CD4-positive, alpha-beta T cell treated with Interleukin-21 for 1 hour (primary cell): ENCODE measurements at places on chromosomes 1 and 21.

GRCh38 chr1:59638231-59638711, 176.5 kb upstream of the HOOK1 start:
- no peak for DNase-seq

GRCh38 chr1:47769983-47770382, 227.2 kb downstream of the TRABD2B start:
- no peak for DNase-seq

- no peak for DNase-seq
Measured at GRCh38 chr1:207115269-207115668, 11.2 kb downstream of the C4BPA start.

DNA sequence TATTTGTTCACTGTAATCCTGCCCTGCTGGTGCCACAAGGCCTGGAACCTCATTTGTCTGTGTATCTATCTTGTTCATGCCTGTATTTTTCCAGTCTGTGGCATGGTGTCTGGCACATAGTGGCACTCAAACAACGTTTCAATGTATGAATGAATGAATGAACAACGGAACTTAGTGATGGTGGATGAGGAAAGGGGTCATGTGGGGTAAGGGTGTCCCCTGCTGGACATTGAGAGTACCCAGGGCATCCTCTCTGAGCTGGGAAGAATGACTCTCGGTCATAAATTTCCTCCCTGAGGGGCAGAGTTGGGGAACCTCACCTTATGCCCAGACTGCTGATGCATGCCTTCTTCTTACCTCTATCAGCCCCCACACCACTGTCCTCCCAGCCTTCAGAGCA, 18.9 kb upstream of the ZNF683 start:
- DNase-seq: peak; percentile 72

- DNase-seq: no peak
Measured at GRCh38 chr1:31027693-31028526, 37.6 kb downstream of the PUM1 start.

DNA sequence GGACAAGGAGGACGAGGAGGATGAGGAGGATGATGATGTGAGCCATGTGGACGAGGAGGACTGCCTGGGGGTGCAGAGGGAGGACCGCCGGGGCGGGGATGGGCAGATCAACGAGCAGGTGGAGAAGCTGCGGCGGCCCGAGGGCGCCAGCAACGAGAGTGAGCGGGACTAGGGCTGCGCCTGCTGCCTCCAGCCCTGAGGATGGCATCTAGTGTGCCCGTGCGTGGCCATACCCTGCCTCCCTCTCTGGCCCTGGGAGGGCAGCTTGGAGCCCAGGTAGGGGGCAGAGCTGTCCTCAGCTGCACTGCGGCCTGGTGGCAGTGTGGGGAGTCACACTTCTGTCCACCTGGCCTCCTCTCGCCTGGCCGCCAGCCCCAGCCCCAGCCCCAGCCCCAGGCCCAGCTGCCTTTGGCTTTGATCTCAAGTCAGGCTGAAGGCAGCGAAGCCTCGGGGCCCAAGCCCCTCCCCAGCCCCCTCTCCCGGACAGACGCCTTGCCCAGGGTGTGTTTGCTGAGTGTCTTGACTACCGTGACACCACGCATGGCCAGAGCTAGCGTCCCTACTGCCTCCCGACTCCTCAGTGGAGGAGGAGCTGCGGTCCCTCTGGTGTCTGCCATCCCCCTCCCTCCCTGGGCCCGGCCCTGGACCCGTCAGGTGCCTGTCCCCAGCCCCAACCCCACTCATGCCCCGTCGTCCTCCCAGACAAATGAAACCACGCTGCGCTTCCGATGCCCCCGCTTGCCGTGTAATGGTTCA, 155.2 kb downstream of the PEX14 start:
- no peak for DNase-seq

- no peak for DNase-seq
Measured at GRCh38 chr21:37528150-37528937, 161.8 kb downstream of the DYRK1A start.

GRCh38 chr21:33212159-33212851, 17.4 kb upstream of the IFNAR2 start:
- no peak for DNase-seq

DNA sequence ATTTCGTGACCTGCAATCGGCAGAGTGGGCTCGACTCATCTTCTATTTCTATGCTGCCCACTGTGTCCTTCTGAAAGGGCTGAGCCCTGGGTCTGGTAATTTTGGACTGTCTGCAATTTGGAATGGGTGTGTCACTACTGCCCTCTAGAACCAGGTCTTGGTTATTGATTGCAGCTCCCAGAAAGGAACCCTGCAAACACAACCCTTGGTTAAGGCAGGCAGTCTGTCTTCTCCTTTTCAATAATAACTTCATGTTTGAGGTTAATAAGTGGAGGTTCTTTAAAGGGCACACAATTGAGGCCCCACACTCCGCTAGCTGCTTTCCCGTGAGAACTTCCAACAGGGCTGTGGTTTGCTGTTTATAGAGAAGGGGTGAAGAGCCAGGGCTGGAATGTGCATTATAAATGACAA, 79.9 kb upstream of the LYST start:
- peak; percentile 30 for DNase-seq

DNA sequence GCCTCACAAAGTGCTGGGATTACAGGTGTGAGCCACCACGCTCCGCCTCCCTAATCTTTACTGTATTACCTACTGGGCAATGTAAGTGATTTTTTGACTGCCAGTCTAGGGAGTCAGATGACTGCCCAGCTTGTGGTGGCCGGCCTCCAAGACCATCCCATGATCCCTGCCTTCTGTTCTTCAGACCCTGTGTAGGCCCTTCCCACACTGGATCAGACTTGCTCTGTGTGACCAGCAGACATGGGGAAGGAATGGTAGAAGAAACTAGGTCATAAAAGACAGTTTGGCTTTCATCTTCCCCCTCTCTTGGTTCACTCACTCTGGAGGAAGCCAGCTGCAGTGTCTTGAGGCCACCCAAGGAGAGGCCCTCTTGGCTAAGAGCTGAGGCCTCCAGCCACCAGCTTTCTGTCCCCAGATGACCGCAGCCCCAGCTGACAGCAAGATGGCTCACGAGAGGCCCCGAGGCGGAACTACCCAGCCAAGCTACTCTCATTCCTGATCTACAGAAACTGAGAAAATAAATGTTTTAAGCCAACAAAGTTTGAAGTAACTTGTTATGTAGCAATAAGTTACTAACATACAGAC, 14.5 kb upstream of the CBR3 start:
- no peak for DNase-seq

GRCh38 chr1:110870721-110871388, 2.1 kb upstream of the CD53 start:
- DNase-seq: no peak

DNA sequence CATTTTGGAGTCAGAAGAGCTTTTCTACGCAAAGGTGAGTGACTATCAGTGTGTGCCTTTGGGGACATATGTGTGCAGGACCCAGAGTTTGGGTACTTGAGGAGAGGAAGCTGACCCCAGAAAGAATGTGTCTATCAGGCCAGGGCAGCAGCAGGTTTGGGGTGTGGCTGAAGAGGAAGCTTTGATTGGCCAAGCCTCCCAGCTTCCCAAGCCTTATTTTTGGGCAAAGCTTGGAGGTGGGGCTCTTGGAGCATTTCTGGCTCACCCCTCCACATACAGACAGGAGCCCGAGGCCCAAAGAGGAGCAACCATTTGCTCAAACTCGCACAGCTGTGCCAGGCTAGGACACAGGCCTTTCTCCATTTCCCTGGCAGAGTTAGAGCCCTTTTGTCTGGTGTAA, 4.7 kb downstream of the GPR3 start:
- DNase-seq: no peak

- no peak for DNase-seq
Measured at GRCh38 chr1:9591669-9592509, 3.2 kb downstream of the TMEM201 start.

DNA sequence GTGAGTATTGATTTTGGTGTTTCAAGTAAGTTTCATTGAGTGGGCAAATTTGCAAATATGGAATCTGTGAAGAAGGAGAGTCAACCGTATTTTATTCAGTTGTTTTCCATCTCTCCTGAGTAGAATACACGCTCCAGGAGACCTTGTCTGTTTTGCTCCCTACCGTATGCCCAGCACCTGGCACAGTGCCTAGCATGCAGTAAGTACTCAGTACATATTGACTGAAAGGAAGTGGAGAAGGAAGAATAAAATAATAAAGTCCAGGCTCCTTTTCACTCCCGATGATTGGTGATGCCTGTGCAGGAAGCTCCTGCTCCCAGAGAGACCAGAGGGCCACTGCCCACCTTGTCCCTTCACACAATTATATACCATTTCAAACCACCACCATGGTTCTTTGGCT, 59.4 kb upstream of the NEK2 start:
- no peak for DNase-seq

DNA sequence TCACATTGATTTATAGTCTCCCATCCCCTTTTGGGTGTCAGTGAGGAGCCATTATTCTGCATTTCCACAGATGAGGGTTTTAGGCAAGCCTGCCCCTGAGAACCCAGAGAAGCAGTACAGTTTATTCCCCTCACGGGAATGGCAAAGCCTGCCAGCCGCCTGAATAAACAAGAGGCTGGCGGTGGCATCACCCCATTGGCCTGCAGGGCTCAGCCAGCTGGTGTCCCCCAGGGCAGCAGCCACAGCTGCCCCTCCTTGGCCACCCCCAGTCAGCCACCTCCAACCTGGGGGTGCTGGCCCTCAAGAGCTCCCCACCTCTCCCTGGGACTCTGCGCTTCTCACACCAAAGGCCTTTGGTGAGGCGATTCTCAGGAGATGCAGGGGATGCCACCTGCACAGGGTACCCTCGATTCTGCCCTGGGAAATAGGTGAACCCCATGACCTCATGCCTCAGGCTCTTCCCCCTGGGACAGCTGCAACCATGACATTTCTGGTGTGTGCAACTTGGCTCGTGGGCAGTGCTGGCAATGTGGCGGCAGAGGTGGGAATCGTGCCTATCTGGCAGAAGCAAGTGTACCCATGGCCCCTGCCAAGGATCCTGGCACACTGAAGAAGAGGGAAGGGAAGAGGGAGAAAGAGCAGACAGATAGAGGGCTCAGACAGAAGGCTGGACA, 14.0 kb downstream of the OLFML2B start:
- no peak for DNase-seq

GRCh38 chr1:30868833-30869435, 39.6 kb downstream of the SDC3 start:
- no peak for DNase-seq

DNA sequence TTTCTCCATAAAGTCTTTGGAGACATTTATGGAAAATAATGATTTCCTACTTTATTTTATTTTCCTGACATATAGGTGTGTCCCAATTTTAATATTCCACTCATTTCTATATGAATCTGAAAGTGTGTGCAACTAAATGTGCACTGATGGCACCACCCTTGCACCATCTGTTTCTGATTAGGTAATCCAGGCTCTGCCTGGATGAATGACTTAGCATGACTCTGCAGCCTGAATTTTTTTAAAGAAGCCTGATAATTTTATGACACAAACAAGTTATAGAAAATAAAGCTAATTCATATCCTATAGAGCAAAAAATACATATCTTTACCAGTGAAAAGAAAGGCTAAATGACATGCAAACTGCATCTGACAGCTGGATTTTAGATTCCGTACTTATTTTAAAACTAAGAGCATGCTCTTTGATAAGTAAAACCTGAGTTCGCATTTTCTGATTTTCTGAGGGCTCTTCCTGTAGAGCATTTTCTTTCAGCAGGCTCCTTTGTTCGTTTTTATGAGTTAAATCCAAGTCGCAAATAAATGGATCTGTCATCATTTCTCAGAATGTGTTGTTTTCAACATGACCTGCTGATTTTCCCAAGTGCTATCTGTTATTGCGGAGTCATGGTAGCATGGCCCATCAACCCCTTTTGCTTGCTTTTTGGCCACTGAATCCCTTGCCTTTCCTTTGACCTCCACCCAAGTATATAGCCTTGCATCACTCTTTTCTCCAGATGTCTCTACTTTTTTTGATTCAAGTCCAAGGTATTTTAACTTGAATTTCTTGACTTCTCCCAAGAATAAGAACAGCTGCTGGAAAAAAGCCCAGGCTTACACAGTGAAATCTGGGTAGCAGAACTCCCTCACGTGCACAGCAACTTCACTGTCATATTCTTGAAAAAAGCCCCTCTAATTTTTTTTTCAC, 52.8 kb upstream of the LYPLAL1 start:
- no peak for DNase-seq

GRCh38 chr1:187465441-187465840, 636.7 kb downstream of the PLA2G4A start:
- DNase-seq: no peak

- no peak for DNase-seq
Measured at GRCh38 chr1:22461100-22461499, 9.4 kb downstream of the ZBTB40 start.

- DNase-seq: no peak
Measured at GRCh38 chr1:180046674-180047073, 92.1 kb downstream of the CEP350 start.

GRCh38 chr1:20476265-20477038, 9.6 kb downstream of the CAMK2N1 start:
- DNase-seq: no peak

DNA sequence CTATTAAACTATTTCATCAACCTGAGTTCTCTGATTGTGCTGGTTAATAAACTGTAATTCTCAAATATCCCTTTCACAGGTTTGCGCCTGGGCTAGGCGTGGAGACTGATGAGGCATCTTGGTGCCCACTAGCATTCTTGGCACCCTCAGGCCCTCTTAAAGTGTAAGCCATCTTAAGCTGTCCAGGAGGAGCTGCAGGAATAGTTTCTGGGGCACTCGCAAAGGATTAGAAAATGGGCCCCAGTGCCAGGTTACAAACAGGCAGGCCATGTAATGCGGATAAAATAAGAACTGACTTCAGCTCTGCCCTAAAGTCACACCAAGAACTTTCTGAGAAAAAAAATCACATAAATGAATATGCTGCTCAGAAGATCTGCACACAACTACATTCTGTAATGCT, 1.1 kb downstream of the CASQ2 start:
- DNase-seq: no peak

DNA sequence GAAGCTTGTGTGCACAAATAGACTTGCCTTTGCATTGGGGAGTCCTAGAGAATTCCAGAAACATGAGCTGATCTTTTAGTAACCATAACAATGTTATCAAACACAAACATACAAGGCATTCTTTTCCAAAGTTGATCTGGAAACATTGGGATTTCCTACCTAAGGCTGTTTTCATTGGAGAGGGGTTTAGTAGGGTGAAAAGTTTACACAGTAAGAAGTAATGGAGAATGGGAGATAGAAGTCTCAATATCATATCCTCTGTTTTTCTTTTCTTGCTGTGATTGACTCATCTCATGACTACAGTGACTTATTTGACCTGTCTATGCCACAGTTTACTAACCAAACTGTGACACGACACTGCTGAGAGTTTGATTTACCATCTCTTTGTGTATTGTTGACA, 65.6 kb upstream of the PLA2G4A start:
- no peak for DNase-seq

DNA sequence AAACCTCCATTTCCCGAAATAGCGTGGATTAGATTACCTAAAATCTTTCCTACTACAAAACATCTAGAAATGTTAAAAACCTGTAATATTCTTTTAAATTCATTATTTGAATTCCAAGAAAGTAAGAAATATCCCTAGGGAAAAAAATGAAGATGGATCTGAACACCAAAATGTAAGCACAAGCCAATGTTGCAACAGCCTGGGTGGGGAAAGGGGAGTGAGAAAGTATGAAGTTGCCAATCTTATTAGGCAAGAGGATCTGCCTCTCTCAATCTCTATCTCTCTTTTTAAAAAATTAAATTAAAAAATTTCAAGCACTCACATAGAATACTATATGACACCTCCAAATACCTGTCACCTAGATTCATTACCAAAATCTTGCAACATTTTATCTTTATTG, 74.9 kb upstream of the IRF2BP2 start:
- no peak for DNase-seq

- DNase-seq: no peak
Measured at GRCh38 chr1:208278638-208279037, 34.5 kb upstream of the PLXNA2 start.
